ENCODE measurements at places on chromosomes 6 and 20.

- no peak for DNase-seq
These were observed 153.0 kb downstream of the BCAS1 start for GRCh38 chr20:53917145-53918019.

GRCh38 chr6:125797886-125798444 is 7.2 kb downstream of the NCOA7 start:
- no peak for DNase-seq

DNA sequence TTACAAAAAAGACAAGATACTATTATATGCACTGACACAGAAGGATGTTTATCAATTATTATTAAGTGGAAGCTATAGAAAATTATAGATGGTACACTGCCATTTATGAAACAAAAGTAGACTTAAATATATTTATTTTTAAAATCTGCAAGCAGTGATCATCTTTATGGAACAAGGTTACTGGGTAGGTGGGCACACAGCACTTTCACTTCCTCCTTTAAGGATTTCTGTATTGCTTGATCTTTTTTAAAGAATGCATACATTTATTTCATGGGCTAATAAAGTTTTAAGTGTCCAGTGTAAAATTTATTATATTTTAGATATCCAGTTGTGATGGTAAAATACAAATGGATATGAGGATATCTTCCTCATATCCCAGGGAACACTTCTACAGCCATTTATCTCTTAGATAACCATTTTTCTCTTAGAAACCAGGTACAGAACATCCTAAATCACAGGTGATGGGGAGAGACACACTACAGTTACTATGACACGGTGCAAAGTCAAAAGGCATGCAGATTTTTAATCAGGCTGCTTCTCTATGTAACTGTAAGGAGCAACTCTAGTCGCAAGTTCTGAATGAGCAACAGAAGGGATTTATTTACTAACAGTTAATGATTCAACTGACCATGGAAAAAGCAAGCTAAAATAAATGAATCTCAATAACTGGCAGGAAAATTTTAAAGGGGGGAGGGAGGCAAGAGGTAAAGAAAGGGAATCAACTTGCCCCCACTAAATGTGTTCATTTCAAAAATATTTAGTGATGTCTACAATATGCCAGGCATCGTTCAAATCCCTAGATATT is 2.2 kb downstream of the FBXL4 start:
- DNase-seq, result no peak

- DNase-seq, result no peak
These were observed 26.7 kb upstream of the SRC start for GRCh38 chr20:37319151-37319671.

DNA sequence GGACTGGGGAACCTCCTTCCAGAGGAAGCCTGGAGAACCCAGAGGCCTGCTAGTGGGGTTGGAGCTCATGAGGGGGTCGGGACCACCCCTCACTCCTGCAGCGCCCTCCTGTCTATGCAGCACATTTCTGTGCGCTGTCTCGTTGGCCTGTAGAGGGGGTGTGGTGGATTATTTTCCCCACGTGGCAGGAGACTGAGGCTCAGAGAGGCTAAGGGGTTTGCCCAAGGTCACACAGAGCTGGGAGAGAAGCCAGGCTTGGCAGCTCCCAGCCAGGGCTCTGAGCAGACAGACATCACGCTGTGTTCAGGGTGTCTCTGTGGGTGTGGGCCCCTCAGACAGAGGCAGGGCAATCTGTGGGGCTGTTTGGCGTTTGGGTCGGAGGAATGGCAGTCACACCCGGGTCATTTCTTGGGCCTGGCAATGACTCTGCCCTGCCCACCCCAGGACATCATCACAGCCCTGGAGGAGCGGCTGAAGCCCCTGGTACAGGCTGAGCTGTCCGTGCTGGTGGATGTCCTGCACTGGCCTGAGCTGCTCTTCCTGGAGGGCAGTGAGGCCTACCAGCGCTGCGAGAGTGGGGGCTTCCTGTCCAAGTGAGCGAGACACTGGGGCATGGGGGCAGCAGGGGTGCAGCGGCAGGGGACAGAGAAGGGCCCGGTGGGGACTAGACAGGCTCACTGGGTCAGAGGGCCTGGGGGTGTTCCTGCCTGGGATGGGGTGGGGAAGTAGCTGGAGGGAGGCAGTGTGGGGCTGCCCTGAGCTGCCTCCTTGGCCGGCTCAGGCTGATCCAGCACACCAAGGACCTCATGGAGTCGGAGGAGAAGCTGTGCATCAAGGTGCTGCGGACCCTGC is 27.7 kb downstream of the UQCC2 start:
- DNase-seq, result no peak

- no peak for DNase-seq
These were observed 30.8 kb downstream of the WRNIP1 start for GRCh38 chr6:2795956-2796355.

DNA sequence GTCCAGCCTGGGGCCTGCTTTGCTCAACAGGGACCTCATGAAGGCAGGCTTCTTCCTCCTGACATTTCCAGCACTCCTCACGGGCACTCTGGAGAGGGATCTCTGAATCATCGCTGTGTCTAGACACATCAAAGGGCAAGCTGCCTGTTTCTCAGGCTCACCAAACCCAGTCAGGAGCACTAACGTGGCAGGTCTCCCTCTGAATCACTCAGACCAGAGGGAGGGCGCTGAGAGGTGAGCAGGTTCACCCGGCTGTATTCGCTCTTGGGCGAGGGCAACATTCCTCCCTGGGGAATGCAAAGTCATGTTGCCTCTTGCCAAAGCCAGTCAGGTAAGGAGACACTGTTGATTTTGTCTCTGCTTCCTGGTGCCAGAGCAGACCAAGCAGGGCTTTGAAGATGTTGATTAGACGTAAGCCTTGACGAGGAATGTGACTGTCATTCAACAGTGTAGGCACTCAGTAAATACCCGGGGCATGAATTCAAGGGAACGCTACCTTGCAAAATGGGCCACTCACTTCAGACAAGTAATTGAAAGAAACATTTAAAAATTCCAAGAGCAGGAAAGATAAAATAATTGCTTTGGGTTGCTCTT is 50.1 kb downstream of the CYP24A1 start:
- no peak for DNase-seq

DNA sequence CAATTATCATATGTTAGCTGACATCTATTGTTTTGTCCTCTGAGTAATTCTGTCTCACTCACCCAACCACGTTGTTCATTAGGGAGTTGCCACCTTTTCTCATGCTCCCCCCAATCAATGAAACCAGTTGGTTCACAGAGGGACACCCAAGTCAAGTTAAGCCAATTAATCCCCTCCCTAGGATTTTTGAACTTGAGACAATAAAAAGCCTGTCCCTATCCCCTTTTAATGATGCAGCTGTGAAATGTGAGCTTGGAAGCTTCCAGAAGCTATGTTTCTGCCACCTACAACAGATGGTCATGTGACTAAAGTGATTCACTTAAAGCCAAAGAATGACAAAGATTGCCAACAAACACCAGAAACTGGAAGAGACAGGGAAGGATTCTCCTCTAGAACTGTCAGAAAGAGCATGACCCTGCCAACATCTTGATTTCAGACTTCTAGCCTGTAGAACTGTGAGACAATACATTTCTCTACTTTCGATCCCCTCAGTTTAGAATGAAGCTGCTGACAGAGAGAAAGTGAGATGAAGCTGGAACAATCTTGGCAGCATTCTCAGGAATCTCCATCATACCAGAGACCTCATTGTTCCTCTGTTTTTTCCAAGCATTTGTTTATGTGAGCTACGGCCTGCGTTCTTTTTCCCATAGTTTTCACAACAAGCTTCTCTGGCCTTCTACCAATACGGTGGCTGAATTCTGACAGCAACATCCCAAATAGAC is 57.8 kb upstream of the TPD52L1 start:
- DNase-seq, result no peak

GRCh38 chr6:144036064-144036834 is 28.2 kb upstream of the PLAGL1 start:
- DNase-seq, result no peak

DNA sequence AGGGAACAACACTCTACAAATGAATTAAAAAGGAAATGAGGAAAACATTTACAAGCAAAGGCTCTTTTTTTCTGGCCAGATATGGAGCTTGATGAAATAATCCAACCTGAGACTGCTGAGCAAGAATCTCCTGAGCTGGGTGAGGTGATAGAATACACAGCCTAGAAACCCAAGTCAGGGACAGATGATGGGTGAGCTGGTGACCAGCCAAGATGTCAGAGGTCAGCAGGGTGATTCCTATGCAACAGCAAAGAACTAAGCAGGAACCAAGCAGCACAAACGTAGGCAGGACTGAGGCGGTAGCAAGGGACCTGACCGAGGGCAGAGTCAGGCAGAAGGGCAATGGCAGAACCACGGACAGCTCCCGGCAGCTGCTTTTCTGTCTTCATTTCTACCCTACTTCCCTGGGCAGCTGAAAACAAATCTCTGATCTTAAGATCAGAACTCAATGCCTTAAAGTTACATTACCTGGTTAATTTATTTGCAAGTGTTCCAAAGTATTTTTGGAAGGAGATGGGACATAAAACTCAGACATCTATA is 75.1 kb downstream of the CDC40 start:
- DNase-seq, result no peak

DNA sequence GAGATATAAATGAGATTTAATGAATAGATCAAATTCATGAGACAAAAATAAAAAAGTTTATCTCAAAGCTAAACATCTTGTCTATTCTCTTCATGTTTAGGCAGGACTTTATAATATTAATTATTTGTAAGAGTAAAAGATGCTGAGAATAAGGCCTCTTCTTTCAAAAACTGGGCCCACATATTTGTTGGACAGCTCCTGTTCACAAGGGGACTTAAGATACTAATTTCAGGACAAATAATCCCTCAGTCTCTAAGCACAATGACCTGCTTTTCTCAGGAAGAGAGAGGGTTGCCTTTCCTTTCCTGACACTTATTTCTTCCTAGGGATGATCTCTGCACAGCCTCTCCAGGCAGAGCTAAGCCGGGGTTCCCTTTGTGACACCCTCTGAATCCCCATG is 43.3 kb downstream of the NOX3 start:
- DNase-seq, result no peak

DNA sequence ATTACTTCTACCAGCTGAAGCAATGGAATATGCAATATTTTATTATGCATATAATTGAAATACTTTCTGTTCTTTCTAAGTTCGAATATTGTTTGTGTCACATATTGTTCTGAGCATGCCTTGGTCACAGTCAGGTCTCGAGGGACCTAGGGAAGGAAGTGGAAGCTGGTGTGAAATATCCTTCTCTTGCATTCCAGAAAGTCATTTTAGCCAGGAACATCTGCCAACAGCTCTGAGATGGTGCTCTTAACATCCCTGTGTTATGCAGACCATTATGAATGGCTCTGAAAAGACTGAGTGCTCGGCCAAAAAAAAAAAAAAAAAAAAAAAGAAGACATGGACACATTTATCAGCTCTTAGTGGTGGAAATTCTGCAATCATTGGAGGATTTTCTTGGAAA is 132.7 kb upstream of the JAG1 start:
- no peak for DNase-seq

GRCh38 chr6:101730954-101731353 is 337.4 kb downstream of the GRIK2 start:
- no peak for DNase-seq

GRCh38 chr6:40986921-40987819 is 51.9 kb downstream of the UNC5CL start:
- no peak for DNase-seq

All from stimulated activated CD8-positive, alpha-beta memory T cell treated with anti-CD3 and anti-CD28 coated beads, Interleukin-2, amount 100 ng/mL, for 48 hours (primary cell).